ENCODE measurements at places on chromosomes 3 and 15.

GRCh38 chr3:89372456-89372855 is 265.0 kb downstream of the EPHA3 start:
- DNase-seq = no peak

DNA sequence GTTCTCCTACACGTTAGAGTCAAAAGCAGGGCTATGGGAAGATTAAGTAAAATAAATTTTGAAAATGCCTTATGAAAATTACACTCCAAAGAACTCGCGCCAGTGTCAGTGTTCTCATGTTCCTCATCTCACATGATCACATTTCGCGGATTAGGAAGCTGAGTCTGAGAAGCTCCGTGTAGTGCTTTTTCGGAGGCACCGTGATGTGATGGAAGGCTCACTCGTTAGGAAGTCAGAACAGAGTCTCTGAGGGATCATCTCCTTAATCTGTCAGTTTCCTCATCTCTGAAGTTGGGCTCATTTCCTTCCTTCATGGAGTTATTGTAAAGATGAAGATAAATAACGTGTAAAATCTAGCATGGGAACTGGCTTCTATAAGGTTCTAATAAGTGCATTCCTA is 3.2 kb downstream of the ADIPOQ start:
- no peak for DNase-seq

DNA sequence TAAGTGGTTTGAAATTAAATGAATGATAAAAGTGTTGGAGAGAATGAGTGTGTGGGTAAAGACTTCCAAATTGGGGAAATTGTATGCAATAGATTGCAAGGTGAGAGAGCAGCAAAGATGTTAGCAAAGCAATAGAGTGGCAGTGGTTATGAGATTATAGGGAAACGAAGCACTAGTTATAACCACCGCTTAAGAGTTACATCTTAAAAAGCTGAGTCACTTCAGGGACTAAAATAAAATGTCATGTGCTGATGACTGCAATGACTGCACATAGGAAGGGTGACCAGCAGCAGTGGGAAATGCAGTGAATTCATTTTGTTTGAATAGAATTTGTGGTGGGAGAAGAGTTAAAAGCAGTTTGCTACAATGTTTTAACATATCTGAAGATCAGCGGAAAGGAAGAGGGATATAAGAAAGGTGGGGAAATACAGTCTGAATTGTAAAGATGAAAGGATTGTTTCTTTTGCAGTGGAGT is 127.3 kb downstream of the RAP2B start:
- no peak for DNase-seq

DNA sequence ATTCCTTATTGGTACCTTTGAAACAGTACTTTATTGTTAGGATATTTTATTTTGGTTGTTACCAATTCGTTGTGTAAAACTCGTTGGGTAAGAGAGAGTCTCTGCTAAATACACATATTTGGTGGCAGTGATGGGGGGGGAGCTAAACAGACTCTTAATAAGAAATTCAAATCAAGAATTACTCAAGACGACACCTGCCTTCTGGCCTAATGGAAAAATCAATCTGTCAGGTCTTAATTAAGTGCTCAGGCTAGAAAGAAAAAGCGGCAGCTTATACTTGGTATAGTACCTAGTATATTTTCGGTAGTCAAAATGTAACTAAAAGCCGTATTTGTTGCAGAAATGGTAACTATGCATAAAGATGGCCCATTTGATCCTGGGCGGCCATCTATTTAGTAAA is 18.2 kb downstream of the FOXP1 start:
- no peak for DNase-seq

DNA sequence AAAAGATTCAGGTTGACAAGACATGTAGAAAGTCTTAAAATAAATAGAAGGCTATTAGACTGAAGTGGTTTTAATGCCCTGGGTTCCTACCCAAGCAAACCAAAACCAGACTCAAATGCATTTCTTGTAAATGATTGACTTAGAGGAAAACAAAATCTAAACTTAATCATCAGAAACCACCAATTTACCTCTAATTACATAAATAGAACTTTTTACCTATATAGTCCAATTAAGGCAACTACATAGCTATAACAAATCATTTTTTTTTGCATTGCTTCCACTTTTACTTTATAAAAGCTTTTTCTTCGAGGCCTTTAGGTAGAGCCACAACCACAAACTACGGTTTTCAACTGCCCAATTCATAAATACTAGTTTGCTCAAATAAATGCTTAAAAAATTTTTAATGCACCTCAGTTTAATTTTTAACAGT is 231.3 kb upstream of the ARHGEF26 start:
- no peak for DNase-seq

DNA sequence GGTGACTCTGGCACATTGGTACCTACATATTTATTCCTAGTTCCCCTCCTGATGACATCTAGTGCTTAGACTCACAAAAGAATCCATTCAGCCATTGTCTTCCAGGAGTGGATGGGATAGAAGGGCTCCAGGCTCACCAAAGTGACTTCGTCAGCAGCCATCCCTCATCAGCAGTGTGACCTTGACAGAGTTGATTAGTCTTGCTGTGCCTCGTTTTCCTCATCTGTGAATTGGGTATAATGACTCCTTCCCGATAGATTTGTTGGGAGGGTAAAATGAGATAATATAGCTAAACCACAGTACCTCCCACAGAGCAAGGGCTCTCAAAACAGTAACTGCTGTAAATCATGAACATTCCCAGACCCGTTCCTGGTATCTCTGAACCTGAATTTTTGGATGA is 10.7 kb downstream of the ACAN start:
- no peak for DNase-seq

- no peak for DNase-seq
Measured at GRCh38 chr3:115226844-115227445, 79.9 kb upstream of the ZBTB20 start.

DNA sequence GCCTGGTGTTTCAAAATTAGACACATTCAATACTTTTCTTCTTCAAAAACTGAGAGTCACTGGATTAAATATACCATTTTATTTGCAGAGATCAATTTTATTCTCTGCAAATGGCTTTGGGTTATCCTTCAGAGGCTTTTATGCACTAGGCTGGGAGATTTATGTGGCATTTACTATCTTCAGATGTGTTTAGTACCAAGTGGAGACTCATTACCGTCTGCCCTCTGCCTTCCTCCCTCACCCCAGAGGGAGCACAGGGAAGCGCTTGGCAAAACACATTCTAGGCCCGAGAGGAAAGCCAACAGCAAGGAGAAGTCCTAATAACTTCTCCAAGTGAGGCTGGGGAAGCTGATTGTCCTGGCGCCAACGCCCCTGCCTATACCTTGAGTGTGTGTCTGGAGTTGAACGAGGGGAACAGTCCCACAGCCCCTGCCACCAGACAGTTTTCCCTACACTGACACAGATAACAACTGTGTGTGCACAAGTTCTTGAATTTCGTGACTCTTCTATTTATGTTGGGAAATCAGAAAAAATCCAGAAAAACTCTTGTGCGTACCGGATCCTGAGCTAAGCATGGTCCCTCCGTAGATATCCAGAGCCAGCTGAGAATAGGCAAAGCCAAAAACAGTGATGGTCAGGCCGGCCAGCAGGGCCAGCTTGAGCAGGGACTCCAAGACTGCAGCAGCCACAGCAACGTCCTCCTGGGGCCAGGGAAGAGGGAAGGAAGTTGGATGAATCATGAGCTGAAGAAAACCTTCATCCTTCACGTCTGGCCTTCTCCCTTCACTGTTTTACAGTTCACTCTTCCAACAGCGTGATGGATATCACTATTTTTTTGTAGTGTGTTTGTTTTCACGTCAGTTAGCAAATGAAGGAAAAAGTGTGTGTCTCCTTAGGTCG is 26.6 kb downstream of the RFT1 start:
- no peak for DNase-seq

DNA sequence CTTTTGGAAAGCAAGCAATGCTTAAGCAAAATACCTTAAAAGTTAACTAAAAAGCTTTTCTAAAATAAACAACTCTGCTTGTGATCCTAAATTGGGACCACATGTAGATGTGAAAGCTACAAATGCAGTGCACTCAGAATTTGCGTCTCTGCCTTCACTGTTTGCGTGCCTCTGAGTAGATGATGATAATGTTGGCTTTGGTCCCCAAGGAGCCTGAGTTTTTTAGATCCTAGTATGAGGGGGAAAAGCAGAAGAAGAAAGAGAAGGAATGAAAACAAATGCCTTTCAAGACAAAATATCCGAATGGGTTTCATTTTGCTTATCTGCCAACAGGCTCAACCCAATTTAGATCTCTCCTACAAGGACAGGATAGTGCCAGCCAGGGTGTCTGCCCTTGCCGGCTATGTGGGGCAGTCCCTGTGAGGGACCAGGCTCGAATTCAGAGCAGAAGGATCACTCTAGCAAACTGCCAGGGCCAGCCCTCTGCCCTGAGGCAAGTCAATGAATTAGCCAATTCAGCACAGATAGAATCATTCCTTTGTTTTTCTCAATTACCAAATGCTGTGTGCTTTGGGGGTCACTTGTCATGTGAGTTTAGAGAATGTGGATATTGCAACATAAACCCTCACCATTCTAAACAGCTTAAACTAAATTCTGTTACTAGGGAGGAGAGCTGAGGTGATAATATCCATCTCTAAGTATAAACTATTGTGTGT is 28.5 kb downstream of the SCG5 start:
- DNase-seq = no peak

GRCh38 chr3:44584646-44585501 is at the start of gene ZNF660:
TSS of gene ZNF660 (plus strand) at chr3:44584964. CDS start at chr3:44594194, 9,230 bp downstream.
- DNase-seq = no peak

DNA sequence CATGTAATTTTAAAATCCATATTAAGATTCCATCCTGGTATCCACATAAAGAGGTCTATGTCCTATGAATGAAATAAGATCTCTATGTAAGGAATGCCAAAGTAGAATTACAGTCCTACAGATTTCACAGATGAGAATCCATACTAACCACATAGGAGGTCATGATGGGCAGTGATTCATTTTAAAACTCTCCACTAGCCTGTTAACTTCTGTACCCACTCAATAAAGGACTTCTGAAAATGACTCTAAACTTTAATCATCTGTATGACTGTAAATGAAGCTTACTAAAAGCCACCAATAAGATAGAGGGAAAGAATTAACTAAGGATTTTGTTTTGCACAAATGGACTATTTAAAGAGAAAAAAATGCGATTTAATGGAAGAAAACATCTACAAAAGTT is 28.7 kb downstream of the MORC1 start:
- DNase-seq = no peak

DNA sequence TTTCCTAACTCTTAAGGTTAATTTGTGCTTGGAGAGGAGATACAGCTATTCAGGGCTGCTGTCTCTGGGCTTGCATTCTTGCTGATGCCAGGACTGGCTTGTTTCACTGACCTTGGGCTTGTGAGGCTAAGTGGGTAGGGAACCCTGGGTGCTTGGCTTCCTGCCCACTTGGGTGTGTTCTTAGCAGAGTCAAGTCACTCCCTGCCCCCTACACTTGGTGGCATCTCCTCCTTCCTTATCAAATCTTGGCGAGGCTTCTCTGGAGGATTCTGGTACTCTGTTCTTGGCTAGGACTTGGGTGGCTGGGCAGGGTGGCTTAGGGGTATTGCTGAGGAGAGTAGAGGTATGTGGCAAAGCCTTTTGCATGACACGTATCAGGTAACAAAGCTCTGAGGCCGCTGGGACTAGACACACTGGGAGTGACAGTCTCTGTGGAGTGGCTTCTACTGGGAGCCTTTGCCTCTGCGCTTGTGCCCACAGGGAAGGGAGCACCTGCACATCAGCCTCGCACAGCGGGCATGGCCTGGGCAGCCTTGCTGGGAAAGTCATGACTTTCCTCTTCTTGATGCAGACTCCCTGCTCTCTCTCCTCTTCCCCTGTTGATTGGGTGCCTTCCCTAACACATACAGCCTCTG is 41.8 kb downstream of the CHCHD6 start:
- DNase-seq = no peak

- DNase-seq = no peak
Measured at GRCh38 chr3:30989276-30990030, 95.0 kb upstream of the GADL1 start.

DNA sequence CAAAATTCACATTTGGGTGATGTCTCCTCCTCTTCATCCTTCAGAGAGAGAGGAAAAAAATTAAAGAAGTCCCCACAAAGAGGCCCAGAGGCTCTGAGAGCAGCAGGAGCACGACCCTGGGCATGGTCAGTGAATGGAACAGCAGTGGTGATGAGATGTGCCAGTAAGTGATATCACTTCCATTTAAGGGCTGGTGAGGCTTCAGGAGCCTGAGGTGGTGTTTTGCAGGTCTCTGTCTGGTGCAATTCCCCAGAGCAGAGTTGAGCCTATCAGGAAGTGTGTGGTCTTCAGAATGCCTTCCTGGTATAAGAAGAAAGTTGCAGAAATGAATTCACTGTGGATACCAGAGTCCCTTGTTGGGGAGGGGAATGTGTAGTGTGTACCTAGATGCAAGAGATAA is 21.4 kb downstream of the ERICH6 start:
- no peak for DNase-seq

GRCh38 chr3:39260957-39261356 is 18.9 kb downstream of the CX3CR1 start:
- peak; percentile 12 for DNase-seq

GRCh38 chr15:40252438-40253166 is 13.7 kb downstream of the PAK6 start:
- no peak for DNase-seq

DNA sequence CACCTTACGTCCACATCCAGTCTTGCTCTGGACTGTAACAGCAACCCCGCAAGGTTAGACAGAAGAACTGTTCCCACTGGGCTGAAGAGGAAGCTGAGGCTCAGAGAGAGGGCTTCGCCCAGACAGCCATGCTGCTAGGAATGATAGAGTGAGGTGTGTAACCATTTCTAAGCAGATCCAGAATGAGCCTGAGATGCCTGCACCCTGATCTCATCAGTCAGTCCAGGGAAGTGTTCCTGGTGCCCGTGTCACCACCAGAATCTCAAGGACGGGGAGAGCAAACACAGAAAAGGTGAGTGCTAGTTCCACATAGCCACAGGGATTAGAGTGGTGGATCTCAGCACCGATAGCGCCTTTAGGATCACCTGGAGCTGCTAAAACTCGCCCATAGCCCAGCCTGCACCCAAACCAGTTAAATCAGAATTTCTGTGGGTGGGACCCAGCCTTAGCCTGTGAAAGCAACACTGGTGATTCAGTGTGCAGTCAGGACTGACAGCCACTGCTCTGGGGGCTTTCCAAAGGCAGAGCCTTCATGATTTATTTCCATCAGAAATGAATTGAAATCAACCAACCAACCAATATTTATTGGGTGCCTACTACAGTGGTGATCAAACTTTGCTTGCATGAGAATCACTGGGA is 12.3 kb downstream of the ISLR start:
- no peak for DNase-seq

- no peak for DNase-seq
Measured at GRCh38 chr3:167361306-167361705, 18.8 kb downstream of the ZBBX start.

DNA sequence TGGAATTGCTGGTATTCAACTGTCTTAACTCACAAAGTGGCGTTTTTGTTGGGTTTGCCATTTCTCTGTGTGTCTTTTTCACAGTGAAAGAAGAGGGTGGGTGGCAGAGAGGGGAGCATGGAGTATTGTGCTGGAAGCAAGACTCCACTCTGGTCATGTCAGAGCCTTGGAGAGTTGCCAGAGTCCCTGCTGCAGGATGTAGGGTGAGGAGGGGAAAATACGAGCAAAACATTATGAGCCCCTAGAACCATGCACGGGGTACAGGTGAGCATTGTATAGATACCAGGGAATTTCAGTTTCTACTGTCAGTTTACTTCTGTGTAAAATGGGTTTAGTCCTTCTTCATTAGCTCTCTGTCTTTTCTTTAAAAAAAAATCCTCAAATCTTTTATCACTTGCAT is 249.9 kb downstream of the CACNA2D3 start:
- DNase-seq = no peak

Measured in activated T-cell treated with anti-CD3 and anti-CD28 coated beads for 1 hour (primary cell).